ENCODE measurements at places on chromosomes 11 and 22.

GRCh38 chr11:47857892-47858543 is 9.9 kb upstream of the NUP160 start:
- no peak for DNase-seq

DNA sequence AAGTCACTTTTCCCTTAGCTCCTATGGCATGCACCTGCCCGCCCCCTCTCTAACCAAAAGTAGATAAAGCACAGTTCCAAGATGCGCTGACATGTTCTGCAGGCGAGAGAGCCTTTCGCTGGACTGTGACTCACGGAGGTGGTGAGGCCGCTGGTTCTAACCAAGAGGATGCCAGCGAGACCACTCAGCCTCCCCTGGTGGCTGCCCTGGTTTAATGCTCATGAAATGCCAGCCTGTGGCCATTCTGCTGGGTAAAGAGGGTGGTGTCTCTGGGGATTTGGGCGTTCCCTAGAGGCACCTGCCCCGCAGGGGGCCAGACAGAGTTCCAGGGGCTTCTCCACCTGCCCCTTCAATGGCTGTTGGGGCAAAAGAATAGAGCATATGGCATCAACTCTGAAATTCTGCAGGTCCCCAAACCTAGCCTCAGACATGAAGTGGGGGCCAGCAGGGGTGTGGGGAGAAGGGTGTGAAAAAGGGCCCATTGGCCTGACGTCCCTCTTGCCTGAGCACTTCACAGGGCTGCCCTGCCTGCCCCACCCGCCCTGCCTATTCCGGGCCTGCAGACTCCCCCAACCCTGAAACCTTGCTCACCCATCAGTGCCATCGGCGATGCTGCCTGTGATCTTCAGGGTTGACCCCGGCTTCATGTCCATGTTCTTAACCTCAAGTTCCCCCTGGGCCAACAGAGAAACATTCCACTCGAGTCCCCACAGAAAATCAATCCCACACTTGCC is 8.5 kb downstream of the LGALS2 start:
- no peak for DNase-seq

DNA sequence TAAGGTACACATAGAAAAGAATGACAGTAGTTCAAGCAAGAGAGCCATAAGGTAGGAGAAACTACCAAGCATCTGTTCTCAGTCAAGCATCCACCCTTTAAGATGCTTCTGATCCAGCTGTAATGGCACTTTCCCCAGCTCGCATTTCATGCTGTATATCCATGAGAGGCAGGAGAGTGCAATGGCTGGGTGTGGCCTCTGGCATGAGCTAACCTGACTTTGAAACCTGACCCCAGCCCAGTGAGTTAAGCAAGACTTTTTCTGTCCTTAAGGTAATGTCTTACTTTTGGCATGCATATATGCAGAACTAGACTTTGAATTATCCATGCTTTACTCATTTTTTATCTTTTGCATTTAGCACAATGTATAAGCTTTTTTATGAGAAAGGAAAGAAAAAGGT is 79.8 kb upstream of the CNTN5 start:
- no peak for DNase-seq

GRCh38 chr11:118532091-118532490 is 1.1 kb downstream of the TMEM25 start:
- no peak for DNase-seq

- DNase-seq = no peak
Measured at GRCh38 chr22:43269646-43270045, 73.5 kb downstream of the SCUBE1 start.

DNA sequence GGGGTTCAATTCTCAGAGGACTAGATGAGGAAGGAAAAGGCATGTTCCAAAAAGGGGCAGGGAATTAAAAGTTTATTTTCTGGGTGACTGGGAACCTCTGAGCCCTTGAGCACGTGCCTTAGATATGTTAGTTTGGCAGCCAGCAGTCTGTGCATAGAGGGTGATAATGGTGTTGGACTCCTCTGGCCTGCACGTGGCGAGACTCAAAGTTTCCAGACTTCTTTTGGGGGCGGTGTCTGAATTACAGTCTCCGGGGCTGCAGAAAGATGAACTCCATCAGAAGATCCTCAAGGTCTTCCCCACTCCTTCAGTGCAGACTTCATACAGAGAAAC is 861 bp upstream of the ZNRF3 start:
- no peak for DNase-seq

- DNase-seq = peak; percentile 50
Measured at GRCh38 chr11:47177229-47177845, 658 bp upstream of the ARFGAP2 start.

DNA sequence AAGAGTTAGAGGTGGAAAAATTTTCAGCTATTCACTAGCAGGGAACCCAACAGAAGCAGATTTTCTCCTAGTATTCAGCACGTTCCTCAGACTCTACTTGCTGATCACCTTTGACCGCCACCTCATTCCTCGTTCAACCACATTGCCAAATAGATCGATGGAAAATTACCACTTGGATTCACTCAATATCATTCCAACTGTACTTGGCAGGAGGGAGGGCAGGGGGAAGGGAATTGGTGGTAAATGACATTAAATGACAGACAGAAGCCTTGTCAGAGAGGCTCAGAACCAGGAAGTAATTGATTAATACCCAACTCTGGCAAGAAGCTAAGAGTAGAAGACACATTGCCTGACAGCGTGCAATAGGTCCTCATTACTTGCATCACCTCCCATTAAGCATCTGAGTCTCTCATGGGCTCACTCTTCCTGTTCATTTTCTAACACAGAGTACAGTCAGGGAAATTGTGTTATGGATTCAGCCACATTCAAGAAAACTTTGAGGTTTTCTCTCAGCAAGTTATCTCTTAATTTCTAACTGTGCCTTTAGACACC is 240.5 kb upstream of the FAT3 start:
- no peak for DNase-seq

- DNase-seq = no peak
Measured at GRCh38 chr11:1049911-1050580, 13.5 kb upstream of the MUC6 start.

- DNase-seq = no peak
Measured at GRCh38 chr22:43217285-43218030, 30.5 kb upstream of the TTLL12 start.

GRCh38 chr11:125091247-125091876 is 20.1 kb downstream of the TMEM218 start:
- no peak for DNase-seq

- DNase-seq = no peak
Measured at GRCh38 chr22:22773427-22773826, 114.2 kb upstream of the IGLL5 start.

GRCh38 chr11:46637546-46637945 is 20.2 kb downstream of the ATG13 start:
- DNase-seq = no peak

- DNase-seq = no peak
Measured at GRCh38 chr11:2460540-2461252, 15.9 kb downstream of the KCNQ1 start.

GRCh38 chr11:2444821-2445745 is at the start of gene KCNQ1:
KCNQ1 (plus strand) TSS chr11:2445008; CDS start chr11:2445099, 91 bp downstream.
- no peak for DNase-seq

DNA sequence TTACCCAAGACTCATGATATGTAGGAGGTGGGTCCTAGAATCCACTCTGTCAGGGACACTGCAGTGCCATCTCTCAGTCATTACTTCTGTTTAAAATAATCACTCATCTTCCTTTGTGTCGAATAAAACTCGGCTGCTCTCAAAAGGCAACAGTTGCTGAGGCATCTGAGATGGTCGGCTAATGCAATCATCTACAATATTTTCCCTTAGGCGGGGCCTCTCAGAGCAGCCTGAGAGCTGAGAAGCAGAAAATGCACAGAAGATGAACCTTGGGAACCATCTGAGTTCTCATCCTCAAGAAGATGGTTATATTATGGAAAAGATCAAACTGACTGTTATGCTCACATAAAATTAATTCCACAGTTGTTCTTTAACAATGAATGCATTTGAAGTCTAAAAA is 1518.2 kb upstream of the TENM4 start:
- no peak for DNase-seq

GRCh38 chr11:107740271-107740670 is 28.4 kb upstream of the SLN start:
- DNase-seq = no peak

DNA sequence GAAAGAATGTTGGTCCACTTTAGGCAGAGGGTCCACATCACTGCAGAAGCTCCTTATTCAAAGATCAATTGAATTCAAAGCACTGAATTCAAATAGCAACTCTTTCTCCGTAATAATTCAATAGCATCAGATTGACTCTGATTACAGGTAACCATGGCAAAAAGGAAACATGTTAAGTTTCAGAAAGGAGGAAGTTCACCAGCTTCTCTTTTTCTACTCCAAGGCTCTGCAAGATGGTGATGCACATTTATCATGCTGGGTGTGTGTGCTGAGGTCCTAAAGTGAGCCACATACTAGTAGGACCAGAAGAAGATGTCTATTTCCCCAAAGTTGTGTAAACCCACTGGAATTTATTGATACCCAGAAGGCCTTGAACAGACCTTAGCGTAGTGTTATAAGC is 18.0 kb upstream of the DRD2 start:
- no peak for DNase-seq

DNA sequence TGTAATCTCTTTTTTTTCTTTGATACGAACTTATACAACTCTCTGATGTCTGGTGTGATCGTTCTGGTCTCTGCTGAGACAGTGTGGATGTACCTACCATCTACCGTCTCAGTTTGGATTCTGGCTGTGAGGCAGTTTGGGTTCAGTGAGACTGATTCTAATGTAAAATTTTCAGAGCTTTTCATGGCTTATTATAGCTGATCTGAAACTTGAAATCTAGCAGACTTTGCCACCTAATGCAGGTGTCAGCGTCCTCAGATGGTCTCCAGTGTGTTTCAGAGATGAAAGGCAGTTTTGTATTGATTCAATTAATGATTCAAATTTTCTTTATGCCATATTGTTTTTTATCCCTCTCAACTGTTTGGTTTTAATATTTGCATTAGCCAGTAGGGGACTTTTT is 35.9 kb downstream of the PPFIBP2 start:
- DNase-seq = no peak

DNA sequence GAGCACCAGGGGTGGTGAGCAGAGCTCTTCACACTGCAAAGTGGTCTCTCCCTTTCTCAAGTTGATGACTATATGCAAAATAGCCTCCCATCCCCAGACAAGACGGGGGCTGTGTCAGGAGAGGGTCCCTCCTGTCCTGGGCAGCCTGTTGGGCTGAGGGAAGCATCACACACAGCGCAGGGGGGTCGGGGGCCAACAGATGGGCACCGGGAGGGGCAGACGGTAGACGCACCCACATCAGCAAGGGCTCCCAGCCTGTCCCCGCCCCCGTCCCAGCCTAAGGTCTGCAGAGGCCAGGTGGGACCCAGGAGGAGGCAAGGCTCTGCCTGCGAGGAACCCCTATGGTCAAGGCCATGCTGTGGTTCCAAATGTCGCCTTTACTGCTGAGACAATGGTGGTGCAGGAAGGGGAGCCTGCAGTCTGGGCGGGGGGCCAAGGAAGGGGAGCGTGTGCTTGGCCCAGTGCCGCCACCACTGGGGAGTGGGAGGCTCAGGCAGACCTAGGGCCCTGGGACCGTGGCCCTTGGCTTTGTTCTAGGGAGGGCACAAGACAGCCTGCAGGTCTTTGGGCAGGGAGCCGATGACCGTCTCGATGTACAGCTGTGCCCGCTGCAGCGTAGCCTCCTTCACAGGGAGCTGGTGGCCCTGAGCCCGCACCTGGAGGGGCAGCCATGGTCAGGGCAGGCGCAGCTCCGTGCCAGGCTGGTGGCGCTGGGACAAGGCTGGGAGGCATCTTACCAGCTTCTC is 4.3 kb upstream of the PLXNB2 start:
- no peak for DNase-seq

DNA sequence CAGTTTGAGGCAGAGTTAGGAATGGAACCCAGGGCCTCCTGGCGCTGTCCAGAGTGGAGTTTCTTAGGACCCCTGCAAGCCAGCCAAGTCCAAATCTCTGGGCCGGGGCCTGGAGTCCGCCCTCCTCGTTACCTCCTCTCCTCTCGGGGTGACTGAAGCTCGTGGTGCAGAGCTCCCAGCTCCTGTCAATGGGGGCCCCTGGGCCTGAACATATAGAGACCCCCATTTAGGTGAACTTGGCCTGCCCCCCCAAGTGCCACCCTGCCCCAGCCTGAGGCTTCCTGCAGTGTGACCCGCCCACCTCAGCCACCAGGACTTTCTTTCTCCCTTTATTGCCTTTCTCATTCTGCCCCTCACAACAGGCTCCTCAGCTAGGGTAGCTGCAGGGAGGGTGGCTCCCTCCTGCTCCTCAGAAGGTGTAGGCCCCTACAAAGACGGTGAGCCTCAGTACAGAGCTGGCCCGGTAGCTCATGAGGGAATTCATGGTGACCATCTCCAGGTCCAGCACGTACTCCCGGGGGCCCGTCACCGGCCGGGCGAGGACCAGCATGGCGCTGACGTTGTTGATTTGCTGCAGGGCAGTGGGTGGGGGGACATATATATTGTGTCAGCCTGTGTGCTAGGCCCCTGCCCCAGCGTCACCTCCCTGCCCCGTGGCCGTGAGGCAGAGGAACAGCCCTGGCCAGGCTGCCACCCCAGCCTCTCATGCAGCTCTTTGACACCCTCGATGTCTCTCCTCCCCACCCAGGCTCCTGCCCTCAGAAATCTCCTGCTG is 5.9 kb downstream of the EFEMP2 start:
- no peak for DNase-seq

GRCh38 chr22:48959496-48959895 is 868.2 kb downstream of the BRD1 start:
- DNase-seq = no peak

GRCh38 chr22:49658902-49659280 is 168.8 kb downstream of the BRD1 start:
- DNase-seq = no peak

GRCh38 chr11:30707110-30707509 is 121.0 kb upstream of the MPPED2 start:
- DNase-seq = no peak

- DNase-seq = no peak
Measured at GRCh38 chr11:68021167-68021787, 9.2 kb upstream of the NDUFS8 start.

- DNase-seq = no peak
Measured at GRCh38 chr11:1844221-1845094, 5.7 kb downstream of the TNNI2 start.

- DNase-seq = no peak
Measured at GRCh38 chr11:74992852-74993251, 4.1 kb downstream of the NEU3 start.

DNA sequence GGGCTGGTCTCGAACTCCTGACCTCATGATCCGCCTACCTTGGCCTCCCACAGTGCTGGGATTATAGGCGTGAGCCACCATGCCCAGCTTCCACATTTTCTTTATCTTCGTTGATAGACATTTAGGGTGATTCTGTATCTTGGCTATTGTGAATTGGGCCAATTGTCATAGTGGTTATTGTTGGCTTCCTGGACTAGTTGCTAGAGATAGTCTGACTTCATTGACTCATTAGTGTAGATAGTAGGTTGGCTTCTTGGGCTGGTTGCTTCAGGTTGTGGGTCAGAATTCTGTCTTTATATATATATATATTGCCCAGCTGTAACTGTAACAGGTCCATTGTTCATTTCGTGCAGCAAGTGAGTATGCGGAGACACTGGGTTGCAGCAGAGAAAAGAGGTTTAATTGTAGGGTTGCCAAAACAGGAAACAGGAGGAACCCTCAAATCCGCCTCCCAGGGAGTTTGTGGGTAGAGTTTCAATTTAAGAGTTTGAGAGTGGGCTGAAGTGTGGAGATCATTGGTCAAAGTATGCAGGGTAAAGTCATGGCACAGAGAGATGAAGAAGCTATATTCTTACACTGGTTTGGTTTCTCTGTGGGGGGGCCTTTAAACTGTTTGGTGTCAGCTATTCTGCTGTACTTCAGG is 22.0 kb downstream of the ATG13 start:
- no peak for DNase-seq

GRCh38 chr11:76119032-76119431 is 87.3 kb downstream of the WNT11 start:
- DNase-seq = no peak

GRCh38 chr22:45870011-45870410 is 107.0 kb downstream of the WNT7B start:
- no peak for DNase-seq

Measured in activated CD4-positive, alpha-beta T cell treated with anti-CD3 and anti-CD28 coated beads for 24 hours (primary cell).